ENCODE measurements at places on chromosomes 11 and 22.

DNA sequence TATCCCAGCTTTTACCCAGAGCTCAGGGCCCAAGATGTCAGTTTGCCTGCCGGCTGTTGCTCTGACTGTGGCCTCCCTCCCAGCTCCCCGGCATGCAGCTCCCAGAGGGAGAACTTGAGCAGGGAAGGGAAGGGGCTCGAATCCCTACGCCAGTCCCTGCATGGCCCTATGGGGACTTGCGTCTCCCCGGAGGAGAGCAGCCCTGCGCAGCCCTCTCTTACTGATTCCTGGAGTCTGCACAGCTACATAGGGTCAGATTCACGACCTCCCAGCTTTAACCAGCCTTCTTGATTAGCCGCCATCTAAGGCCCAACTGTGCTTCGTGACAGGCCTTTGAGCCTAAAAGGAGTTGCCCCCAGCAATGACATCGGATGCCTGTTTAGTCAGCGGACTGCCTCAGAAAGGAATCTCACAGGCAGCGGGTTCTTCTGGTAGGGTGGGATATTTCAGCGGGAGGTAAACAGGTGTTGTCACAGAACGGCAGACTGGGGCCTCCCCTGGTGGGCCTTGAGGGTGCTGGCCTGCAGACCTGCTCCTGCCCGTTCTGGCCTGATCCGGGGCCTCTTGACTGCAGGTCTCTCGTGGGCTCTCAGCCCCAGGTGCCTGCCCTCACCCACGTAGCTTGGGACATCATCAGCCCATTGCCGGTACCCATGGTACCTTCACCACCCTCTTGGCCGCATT is 43.8 kb upstream of the KCNQ1OT1 start:
- no peak for DNase-seq

DNA sequence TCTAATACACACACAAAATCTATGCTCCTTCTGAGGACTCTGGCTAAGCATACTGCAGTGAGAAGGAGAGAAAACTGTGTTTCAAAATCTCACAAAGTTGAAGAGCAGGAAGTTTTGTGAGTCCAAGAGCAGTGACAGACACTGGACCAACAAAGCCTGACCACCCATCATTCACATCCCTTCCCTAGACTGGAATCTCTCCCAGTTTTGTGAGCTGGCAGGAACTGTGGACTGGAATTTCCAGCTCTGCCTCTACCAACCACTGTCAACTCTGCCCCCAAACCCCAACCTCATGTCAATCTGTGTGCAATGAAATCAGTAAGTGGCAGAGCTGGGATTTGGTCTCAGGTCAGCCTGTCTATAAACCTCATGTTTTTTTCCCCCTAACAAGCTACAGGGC is 112.6 kb downstream of the ARL14EP start:
- DNase-seq = no peak

DNA sequence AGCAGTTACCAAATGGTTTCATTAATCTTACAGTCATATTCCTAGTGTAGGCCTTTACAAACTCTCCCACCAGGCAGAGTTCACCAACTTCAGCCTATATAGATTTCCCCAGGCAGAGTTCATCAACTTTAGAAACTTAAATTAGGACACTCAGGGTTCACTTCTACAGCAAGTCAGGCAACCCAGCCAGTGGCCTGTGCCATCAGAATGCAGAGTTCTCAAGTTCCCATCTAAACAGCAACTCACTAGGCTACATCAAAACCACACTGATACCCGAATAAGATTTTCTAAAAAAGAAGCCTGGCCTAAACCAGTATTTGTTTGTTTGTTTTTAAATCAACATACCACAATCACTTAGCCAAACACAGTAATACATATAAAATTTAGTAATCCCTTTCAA is 33.7 kb downstream of the PICALM start:
- no peak for DNase-seq

- peak; percentile 94 for DNase-seq
Measured at GRCh38 chr11:66408488-66409214, 12.2 kb upstream of the NPAS4 start.

- no peak for DNase-seq
Measured at GRCh38 chr11:133219543-133219942, 312.8 kb downstream of the OPCML start.

- no peak for DNase-seq
Measured at GRCh38 chr11:117564321-117564720, 232.7 kb downstream of the DSCAML1 start.

DNA sequence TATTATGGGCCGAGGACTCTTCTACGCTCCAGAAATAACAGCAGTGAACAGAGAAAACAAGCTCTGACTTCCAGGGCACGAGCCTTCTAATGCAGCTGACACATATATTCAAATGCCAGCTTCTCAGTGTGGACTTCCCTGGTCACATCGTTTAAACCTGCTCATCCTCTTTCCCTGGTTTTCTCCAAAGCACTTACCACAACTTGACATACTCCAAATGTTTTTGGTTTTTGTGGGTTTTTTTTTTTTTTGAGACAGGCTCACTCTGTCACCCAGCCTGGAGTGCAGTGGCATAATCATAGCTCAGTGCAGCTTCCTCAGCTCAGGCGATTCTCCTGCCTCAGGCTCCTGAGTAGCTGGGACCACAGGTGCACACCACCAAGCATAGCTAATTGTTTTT is 105.5 kb downstream of the MICAL3 start:
- DNase-seq = no peak

- DNase-seq = no peak
Measured at GRCh38 chr22:44438056-44438455, 60.0 kb downstream of the RTL6 start.

DNA sequence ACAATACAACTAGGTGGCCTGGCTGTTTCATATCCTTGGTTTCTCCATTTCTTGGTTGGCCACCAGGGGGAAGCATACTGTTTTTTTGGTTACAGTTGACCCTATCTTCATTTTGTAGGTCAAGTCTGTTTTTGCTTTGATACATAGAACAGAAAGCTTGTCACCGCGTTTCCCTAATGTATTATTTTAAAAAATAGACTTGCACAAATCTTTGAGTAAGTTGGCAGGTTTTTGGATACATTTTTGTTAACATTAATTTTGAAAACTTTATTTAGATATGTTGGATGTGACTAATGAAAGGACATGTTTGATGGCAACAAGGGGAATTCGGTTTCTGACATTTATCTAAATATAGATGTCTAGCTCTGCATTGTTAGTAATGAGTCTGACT is 3.0 kb downstream of the NCR3LG1 start:
- peak; percentile 60 for DNase-seq

DNA sequence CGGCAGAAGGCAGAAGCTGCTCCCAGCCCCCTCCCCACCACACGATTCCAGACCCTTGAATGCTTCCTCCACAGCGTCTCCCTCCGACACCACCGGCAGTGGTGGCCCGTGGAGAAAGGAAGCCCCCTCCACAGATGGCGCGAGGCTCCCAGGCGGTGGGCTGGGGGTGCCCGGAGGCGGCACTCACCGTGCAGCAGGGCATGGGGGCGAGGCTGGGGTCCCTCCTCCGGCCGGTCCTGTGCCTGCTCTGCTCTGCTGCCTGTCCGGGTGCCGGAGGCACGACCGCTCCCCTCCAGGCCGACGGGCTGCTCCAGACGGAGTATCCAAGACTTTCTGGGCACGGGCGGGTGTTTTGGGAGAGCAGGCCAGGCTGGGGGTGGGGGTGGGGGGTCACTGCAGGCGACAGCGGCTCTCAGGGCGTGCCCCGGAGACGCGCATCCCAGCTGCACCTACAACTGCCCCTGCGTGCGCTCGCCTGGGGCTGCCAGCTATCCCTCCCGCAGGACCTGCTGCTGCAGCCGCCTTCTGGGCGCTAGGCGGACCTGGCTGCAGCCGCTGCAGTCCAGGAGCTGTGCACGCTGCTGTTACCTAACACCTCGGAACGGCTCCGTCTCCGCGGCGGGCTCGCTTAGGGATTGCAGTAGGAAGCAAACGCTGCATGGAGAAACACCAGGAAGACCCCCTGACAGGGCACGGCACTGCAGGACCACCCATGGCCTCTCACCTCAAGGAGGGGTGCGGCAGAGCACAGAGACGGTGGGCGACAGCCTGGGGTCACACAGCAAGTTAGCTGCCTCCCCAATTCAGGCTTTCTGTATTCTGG is 15.2 kb downstream of the MRGPRG start:
- peak; percentile 58 for DNase-seq
